Spleen (tissue), 13 donors: ENCODE measurements at places on chromosomes 5 and 9.
A peak's percentile ranks its signal among the peaks of the same experiment; 100 is the strongest.

GRCh38 chr5:61397238-61397637, 65.2 kb downstream of the ZSWIM6 start:
- DNase-seq = no peak

DNA sequence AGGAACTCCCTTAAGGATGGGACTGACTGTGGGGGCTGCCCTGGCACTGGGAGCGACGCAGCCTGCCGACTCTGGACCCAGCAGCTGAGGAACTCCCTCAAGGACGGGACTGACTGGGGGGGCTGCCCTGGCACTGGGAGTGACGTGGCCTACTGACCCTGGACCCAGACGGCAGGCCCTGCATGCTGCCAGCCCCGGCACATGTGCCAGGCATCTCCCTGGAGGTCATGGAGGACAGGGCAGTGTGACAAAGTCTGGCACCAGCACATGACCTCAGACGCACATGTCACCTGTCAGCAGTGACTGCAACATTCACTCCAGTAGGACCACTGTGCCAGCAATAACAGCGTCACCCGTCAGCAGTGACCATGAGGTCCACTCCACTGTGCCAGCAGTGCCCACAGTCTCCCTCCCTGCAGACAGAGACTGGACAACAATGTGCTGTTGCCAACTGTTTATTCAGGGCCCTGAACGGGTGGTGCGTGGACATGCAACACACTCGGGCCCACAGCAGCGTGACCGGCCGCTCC, 4.5 kb downstream of the FBXW5 start:
- DNase-seq = no peak

GRCh38 chr5:14153071-14153864, 10.1 kb downstream of the TRIO start:
- no peak for DNase-seq

- DNase-seq = no peak
Observed at GRCh38 chr5:134503937-134504437, 21.5 kb upstream of the JADE2 start.

GRCh38 chr5:176732306-176732705, 78.1 kb upstream of the UNC5A start:
- peak; percentile 51 for DNase-seq

DNA sequence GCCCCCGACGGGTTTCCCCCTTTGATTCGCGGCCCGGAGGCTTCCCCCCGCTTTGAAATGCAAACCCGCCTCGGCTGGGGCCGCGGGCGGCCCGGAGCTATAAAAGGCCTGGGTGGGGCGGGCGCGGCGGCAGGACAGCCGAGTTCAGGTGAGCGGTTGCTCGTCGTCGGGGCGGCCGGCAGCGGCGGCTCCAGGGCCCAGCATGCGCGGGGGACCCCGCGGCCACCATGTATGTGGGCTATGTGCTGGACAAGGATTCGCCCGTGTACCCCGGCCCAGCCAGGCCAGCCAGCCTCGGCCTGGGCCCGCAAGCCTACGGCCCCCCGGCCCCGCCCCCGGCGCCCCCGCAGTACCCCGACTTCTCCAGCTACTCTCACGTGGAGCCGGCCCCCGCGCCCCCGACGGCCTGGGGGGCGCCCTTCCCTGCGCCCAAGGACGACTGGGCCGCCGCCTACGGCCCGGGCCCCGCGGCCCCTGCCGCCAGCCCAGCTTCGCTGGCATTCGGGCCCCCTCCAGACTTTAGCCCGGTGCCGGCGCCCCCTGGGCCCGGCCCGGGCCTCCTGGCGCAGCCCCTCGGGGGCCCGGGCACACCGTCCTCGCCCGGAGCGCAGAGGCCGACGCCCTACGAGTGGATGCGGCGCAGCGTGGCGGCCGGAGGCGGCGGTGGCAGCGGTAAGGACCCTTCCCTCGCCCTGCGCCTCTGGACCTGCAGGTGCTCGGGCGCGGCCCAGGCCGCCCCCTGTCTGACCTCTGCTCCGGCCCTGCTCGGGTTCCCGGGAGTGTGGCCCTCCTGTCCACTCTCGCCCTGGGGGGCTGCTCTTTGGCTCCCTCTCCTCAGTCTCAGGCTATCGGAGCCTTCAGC, at the start of gene CDX1:
Gene CDX1, plus strand, starts transcription at position 129 of the 862 bp plus-strand sequence. Its CDS starts 99 bp downstream, at position 228.
- no peak for DNase-seq

DNA sequence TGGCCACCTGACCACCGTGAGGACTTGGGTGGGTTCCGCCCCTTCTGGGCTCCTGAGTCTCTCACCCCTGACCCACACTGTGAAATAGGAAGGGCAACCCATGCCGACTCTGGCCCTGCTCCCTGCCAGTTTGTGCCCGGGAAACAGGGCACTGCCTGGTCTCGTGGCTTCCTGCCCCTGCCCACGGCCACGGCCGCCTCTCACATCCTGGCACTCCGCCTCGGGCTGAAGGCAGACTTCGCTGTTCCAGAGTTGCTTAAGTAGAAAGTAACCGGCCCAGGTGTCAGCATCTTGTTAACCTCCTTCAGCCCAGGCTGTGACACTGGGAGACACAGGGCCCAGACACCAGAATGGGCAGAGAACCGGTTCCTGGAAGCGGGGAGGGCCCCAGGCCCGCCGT, 68.7 kb upstream of the RNU6ATAC start:
- DNase-seq = no peak

DNA sequence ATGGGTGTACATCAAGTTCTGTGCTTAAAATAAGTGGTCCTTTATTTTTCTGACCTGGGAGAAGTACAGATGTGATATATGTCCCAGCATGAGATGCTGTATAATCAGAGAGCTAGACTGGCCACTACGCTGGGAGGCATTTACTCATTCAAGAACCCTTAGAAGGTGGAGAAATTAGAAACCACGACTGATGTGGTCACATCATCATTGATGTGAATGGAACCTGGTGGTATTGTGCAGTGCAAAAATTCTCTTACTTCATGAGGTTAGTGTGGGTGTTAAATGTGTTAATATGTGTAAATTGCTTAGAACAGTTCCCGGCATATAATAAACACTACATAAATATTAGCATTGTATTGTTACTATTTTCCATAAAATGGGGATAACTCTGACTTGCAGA, 69.5 kb upstream of the CKMT2 start:
- no peak for DNase-seq

GRCh38 chr9:131735238-131736128, 4.4 kb downstream of the RAPGEF1 start:
- no peak for DNase-seq
